ENCODE measurements at places on chromosomes 2 and 18. TPM values are rescaled to one million over a fixed set of nuclear protein-coding genes. Genes with fewer than 3 reads are reported as not detected.

The RBMS1 gene
- 50.9 TPM for total RNA-seq

The TLX2 gene
- not detected for total RNA-seq

DNA sequence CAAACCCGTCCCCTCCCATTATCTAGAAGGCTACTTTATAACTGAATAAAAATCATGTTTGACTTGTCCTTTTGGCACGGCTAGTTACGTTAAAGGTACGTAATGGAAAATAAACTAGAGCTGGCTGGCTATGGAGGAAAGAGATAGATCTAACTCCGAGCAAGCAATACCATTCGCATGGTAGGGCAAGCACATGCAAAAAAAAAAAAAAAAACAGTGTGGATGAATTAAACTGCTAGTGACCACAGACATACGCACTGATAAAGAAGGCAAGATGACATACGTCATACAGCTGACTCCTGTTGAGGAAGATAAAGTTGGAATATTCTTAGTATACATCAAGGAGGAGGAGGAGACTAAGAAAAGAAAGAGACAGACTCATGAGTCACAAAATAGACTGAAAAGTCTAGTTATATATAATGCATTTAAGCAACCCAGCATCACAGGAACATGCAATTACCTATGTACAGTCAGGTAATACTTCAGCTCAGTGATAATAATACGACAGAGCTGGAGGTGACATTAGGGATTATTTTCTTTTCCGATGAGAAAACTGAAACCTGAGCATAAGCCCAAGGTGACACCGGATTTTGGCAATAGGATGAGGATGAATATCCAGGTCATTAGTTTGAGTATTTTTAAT, 37.9 kb upstream of the NARS1 start:
- no peak for DNase-seq

The DTNA gene
- total RNA-seq = 236 TPM

- no peak for DNase-seq
These were observed 166.4 kb upstream of the PXDN start for GRCh38 chr2:1910592-1911246.

- peak; percentile 35 for DNase-seq
These were observed 34.0 kb upstream of the KLF11 start for GRCh38 chr2:10009271-10009810.

- no peak for DNase-seq
These were observed 800.4 kb upstream of the ID2 start for GRCh38 chr2:7881466-7881865.

- DNase-seq = peak; percentile 87
These were observed 928 bp upstream of the FOSL2 start for GRCh38 chr2:28391564-28392296.

The RTTN gene
- total RNA-seq = 24.5 TPM

DNA sequence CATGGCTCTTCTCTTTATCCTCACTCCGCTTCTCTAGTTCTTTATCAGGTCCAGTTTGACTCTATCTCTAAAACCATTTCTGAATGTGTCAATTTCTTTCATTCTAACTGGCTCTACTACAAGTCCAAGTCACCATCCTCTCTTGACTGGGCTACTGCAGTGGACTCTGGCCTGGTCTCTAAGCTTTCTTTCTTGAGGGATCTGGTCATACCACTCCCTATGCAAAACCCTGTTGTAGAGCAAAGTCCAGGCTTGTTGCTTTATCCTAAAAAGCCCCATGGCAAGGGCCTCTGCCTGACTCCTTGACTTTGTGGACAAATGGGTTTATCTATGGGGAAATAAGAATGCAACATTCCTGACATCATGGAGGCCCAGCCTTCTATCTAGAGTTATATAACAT, 87.1 kb downstream of the BCL2L11 start:
- no peak for DNase-seq

GRCh38 chr2:189015359-189015758, 41.2 kb downstream of the COL3A1 start:
- DNase-seq = no peak

The PMS1 gene
- total RNA-seq = 34.9 TPM

The PER2 gene
- total RNA-seq = 7.5 TPM

The POTEI gene
- not detected for total RNA-seq

GRCh38 chr18:48554610-48555400, 16.0 kb downstream of the CTIF start:
- no peak for DNase-seq

DNA sequence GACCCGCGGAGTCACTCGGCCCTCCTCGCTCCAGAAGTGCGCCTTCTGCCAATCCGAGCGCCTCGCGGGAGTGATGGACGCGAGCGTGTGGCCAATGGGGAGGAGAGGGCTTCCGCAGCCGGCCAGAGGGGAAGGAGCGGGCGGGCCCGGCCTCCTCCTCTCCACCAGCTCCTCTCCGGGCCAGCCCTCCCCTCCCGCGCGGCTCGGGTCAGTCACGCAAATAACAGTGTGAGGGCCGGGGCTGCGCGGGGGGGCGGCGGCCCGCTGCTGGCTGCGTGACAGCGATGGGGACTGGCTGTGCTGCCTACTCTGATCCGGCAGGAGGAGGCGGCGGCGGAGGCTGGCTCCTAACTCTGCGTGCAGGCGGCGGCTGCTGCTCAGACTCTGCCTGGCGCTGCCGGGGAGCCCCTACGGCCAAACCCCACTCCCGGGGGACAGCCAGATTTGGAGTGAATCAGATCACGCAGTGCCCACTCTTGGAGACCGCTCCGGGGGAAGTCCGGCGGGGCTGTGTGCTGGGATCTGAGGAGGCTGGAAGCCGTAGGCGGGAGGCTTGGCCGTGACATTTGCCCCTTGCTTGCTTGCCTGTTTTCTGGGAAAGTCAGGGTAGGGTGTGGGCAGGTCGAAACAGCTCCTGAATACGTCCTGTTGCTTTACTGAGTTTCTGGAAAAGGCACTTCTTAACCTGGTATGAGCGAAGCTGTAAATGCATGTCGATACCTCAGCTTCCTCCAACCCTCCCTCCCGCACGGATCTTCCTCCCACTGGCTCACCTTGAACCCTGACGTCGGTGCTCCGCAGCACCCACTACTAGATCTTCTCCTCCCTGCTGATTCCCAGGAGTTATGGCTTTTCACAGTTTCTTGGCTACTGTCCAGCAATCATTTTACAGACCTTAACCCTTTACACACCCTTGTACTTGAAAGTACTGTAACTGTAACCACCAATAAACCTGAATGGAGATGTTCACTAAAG, 97.9 kb upstream of the SERTAD2 start:
- peak; percentile 99 for DNase-seq

- DNase-seq = no peak
These were observed 48.0 kb downstream of the EFEMP1 start for GRCh38 chr2:55875434-55876135.

GRCh38 chr18:47036298-47036874, 965 bp upstream of the ELOA2 start:
- DNase-seq = no peak

GRCh38 chr18:74155276-74155675, 7.0 kb downstream of the TIMM21 start:
- DNase-seq = no peak

The PPIL3 gene
- total RNA-seq = 30.3 TPM

The RASGRP3 gene
- total RNA-seq = 46.9 TPM

DNA sequence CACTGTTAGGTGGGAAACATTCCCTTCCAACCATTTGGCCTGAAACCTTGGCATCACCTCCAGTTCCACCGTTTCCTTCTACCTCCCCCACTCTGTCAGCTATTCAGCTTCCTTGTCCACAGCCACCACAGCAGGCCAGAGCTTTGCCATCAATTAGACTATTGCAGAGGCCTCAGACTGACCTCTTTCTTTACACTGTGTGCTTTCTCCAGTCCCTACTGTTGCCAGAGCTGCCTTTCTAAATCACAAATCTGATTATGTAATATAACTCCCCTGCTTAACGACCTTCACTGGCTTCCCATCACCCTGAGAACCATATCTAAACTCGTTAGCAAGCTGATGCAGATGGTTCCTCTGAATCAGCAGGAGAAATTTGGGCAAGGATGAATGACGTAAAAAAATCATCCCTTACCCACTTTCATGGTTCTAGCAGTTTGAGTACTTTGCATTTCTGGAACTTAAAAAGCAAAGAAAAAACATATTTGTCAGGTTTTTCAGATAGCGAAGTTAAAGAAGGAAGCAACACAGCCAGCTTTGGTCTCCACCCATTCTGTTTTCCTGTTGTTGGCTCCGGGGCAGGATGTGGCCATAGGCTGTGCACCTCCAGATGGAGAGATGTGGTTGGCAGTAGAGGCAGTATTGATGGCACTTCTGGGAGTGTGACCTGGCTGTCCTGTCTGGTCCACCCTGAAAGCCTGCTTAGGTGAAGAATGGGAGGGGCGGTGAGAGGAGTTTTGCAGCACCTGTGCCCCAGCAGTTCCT, 422.1 kb downstream of the PARD3B start:
- no peak for DNase-seq

Data from thyroid gland (tissue), 4 donors.